ENCODE measurements at places on chromosomes 3 and 15.

DNA sequence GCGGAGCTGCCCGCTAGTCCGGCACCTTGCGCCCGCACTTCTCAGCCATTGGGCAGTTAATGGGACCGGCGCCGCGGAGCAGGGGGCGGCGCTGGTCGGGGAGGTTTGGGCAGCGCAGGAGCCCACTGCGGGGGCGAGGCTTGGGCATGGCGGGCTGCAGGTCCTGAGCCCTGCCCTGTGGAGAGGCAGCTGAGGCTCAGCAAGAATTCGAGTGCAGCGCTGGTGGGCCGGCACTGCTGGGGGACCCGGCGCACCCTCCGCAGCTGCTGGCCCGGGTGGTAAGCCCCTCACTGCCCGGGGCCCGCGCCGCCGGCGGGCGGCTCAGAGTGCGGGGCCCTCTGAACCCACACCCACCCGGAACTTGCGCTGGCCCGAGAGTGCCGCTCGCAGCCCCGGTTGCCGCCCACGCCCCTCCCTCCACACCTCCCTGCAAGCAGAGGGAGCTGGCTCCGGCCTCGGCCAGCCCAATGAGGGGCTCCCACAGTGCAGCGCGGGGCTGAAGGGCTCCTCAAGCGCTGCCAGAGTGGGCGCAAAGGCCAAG lies 835.0 kb downstream of the TBL1XR1 start:
- no peak for DNase-seq

- DNase-seq, result peak; percentile 83
These were observed 3.7 kb upstream of the MYL3 start for GRCh38 chr3:46866720-46867549.

DNA sequence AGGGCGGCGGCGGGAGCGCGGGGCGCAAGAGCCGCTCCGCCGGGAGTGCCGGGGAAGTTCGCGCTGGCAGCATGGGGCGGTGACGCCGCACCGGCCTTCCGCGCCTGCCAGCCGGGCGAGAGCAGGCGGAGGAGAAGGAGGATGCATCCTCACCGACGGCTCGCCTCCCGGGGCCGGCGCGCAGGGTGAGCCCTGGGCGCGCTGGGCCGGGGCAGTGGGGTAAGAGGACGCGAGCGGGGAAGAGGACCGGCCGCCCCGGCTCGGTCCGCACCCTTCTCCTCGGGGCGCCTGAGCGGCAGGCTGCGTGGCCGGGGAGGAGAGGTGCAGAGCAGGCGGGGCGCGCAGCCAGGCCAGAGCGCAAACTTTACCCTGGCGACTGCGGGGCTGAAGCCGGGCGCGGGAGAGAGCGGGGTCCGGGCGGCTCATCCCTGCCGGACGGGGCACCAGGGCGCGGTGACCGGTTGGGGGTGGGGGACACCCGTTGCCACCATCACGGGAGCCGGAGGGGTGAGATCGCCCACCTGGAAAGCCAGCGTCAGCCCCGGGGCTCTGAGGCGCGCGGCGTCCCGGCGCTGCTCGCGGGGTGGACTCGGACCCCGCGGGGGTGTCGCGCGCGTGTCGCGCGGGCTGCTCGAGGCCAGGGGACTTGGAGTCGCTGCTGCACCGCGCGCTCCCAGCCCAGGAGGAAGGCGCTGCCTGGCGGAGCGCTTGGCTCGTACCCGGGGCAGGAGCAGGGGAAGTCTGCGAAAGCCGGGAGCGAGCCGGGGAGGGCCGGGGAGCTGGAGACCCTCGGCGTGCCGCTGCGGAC lies 542 bp downstream of the GABRA5 start:
- no peak for DNase-seq

- DNase-seq, result no peak
These were observed 113.4 kb downstream of the OXNAD1 start for GRCh38 chr3:16378415-16378814.

GRCh38 chr15:93152360-93152759 lies 63.3 kb upstream of the RGMA start:
- peak; percentile 11 for DNase-seq

GRCh38 chr15:48814286-48814685 lies 3.4 kb upstream of the CEP152 start:
- DNase-seq, result no peak

- DNase-seq, result no peak
These were observed 231.6 kb upstream of the AGTR1 start for GRCh38 chr3:148466143-148466542.

All from activated T-helper 1 cell treated with anti-CD3 and anti-CD28 coated beads, Interleukin-2, amount 50 U/mL, for 16 hours (primary cell).